ENCODE measurements at places on chromosomes 1 and 21. TPM values are rescaled to one million over a fixed set of nuclear protein-coding genes. Genes with fewer than 3 reads are reported as not detected.

OR2T2 gene
- not detected for total RNA-seq

- DNase-seq: no peak
Observed at GRCh38 chr1:94345148-94345721, 73.0 kb upstream of the ABCD3 start.

DNA sequence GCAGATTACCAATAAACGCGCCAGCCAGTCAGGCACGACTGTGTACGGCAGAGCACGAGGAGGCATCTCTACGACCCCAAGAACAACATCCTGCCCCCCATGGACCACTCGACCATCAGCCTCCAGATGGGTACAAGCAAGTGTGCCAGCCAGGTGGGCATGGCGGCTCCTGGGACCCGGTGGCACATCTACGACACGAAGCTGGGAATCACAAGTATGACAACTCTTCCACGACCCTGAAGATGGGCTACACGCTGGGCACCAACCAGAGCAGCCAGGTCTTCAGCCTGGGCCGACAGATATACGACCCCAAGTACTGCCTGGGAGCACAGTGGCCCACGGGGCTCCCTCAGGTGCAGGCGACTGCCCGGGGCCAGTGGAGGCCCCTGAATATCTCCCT lies 217.6 kb downstream of the POTED start:
- no peak for DNase-seq

GRCh38 chr1:248416226-248416625 lies 13.4 kb downstream of the OR2T1 start:
- no peak for DNase-seq

DNA sequence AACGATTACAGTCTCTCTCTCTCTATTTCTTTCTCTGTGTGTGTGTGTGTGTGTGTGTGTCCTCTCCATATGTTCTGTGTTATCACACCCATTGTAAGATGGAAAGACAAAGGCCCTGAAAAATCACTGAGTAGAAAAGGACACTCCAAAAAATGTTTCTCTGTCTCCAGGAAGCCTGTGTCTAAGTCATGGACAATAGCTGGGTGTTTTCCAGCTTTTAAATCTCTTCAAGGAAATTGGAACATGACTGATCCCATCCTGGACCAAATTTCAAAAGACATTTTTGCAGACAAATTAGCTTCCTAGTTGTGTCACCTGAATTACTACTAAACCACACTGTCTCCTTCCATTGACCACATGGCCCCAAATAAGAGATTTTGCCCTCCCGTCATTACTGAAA lies 31.0 kb upstream of the LMX1A start:
- no peak for DNase-seq

- DNase-seq: no peak
Observed at GRCh38 chr1:234631721-234632125, 21.7 kb upstream of the IRF2BP2 start.

DNA sequence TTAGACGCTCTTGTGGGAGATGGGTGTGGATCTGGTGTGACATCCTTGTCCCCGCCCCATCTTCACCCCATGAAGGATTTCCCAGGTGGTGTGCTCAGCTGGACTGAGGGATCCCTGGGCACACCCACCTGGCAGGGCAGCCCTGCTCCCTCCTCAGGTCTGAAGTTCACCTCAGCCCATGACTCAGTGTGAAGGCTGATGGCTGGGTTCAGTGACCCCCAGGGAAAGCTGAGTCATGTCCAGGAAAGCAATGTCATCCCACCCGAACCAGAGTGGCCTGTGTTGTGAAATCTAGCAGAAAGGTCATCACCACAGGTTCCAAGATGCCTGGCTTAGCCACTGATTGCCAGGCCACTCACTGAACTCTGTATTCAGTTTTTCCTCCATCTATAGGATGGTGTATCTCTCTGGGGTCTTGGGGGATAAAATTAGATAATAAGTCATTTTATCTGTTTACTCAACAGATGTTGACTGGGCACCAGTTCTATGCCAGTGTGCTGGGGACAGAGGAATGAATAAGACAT lies 97.7 kb upstream of the JUN start:
- DNase-seq: no peak

GRCh38 chr1:103517380-103518047 lies 8.0 kb upstream of the RNPC3 start:
- DNase-seq: no peak
